ENCODE measurements at places on chromosomes 2 and 18. TPM values are rescaled to one million over a fixed set of nuclear protein-coding genes. Genes with fewer than 3 reads are reported as not detected.

Gene SPR
- 91.0 TPM for total RNA-seq

Gene HOXD8
- 4.9 TPM for total RNA-seq

Gene FAP
- 1.3 TPM for total RNA-seq

Gene NEU4
- total RNA-seq: 71.0 TPM

DNA sequence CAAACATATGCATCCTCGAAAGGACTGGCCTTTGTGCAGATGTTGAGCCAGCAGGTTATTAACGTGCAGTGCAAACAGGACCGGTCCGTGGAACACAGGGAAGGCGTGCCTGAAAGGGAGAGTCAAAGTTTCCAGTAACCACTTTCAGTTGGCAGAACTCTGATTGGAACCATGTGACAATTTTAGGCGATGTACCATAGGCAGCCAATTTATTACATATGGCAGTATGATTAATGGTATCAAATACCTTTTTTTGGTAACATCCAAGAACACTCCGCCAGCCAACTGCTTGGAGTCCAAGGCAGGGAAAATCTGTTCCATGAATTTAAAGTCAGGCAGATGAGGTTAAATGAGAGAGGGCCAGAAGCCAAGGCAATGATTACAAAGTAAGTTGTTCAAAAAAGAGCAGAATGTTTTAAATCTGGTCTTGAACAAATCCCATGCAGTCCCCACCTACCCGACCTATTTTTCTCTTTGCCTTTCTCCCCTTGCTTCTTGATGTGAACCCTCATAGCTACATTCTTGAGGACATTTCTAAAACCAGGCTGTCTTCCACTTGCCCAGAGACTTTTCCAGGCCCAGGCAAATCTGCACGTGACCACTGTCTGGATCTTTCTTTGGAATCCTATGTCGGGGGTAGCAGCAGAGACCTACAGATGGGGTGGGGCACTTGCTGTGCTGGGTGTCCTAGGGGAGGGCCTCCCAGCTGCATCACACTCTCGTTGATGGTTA, 351.7 kb downstream of the HRH4 start:
- DNase-seq: no peak

GRCh38 chr2:239394978-239395377, 5.8 kb downstream of the HDAC4 start:
- DNase-seq: no peak

GRCh38 chr18:35497027-35497369, 762 bp downstream of the INO80C start:
- DNase-seq: peak; percentile 61

DNA sequence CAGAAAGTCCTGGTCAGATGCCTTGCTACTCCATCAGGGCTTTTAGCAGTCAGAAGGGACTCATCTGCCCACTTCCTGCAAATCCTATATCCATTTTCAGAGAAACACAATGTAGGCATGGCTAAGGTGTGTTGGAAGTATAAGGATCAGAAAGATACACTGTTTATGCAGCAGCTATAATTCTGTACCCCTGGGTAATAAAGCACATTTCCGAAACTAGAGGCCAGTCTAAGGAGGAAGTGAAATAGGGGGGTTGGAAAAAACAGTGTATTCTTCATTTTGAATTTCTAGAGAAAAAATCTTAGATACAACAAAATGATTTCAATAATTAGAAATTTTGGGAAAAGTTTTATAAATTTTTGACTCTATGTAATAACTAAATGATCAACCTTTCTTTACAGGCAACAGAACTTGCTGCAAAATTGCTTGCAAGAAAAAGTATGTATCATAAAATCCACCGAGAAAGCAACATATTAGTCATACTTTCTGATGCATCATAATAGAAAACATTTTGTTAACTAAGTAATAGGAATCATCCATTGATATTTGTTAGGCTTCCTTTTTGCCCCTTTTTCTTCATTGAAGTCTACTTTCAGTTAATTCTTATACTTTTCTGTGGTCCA, 47.4 kb downstream of the FSIP2 start:
- no peak for DNase-seq
